ELR (cell line): ENCODE measurements at places on chromosomes 4 and X.

GRCh38 chrX:267771-268261, 13.4 kb upstream of the PLCXD1 start:
- no peak for DNase-seq

GRCh38 chr4:89855236-89855635, 18.3 kb upstream of the SNCA start:
- DNase-seq = no peak

- no peak for DNase-seq
Measured at GRCh38 chr4:105967058-105967658, 71.9 kb downstream of the NPNT start.

DNA sequence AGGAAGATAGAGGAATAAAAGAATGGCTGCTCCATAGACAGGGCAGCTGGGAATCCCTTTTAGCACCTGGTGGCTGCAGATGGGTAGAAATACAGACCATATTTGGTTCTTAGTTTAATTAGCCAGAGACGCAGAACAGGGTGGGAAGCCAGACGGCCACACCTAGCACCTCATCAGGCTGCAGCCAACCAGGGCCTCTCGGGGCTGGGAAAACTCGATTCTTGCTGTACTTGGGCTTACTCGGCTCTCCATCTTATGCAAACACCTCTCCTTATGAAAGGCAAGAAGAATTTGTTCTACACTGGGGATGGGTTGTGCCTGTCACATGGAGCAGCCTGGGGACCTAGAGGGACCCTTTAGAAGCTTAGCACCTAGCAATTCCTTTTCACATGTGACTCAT, 19.7 kb downstream of the IRAK1 start:
- DNase-seq = no peak

DNA sequence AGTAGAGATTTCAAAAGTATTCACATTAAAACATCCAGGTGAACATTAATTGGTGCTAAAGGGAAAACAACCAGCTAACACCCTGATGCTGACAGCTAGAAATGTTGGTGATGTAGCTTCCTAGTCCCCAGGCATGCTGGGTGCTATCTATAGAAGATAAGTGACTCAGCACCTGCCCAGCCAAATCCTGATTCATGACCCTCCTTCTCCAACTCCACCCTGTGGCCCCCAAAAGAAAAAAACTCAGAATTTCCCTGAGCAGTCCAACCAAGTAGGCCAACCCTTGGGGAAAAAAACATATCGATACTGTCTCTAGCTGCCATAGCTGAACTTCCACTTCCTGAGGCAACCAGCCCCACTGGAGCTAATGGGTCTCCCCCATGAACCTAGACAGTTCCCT, 197.6 kb upstream of the KLF3 start:
- no peak for DNase-seq

GRCh38 chrX:34270434-34270833, 138.3 kb upstream of the FAM47A start:
- DNase-seq = no peak

- no peak for DNase-seq
Measured at GRCh38 chr4:112896609-112897190, 152.8 kb upstream of the ANK2 start.

- no peak for DNase-seq
Measured at GRCh38 chrX:105653891-105654290, 168.4 kb upstream of the NRK start.

GRCh38 chr4:140427106-140427918, at the start of gene CLGN:
CLGN (minus strand) TSS chr4:140427648; CDS start chr4:140413078, 14,570 bp downstream.
- DNase-seq = peak; percentile 81

DNA sequence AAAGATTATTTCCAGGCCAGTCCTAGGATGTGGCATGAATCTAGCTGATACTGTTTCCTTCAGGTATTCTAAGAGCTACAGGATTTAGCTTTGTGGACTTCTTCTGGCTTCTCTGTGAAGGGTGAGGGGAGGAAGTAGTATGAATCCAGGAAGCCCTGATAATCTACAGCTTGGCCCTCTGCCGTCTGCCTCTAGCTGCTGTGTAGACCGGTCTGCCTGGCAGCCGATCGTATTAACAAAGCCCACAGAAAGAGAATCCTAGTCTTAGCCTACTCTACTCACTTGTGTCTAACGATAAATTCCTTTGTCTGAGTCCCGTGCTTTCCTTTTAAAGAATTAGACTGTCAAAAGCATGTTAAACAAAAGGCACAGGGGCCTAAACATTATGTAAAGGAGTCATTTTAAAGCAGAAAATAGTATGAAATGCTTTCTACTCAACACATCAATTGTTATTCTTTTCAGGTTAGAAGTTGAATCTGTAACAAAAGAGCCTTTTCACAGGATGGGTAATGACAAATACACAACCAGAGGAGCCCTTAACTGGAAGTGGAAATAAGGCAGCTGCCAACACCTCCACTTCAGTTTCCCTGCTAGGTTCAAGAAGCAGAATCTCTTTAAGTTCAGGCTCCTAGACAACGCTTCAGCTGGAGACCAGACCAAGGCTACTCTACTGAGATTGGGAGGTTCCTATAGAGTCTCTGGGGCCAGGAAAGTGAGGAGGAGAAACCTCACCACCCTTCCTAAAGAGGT, 48.9 kb upstream of the UCP1 start:
- no peak for DNase-seq

DNA sequence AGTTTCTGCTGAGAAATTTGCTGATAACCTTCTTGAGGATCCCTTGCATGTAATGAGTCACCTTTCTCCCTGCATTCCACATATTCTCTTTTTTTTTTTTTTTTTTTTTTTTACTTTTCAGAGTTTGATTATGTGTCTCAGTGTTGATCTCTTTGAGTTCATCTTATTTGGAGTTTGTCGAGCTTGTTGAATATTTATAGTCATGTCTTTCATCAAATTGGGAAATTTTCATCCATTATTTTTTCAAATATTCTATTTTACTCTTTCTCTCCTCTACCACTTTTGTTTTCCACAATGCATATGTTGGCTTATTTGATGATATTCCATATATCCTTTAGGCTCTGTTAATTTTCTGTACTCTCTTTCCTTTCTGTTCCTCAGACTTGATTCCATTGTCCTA, 136.1 kb downstream of the MAD2L1 start:
- no peak for DNase-seq

GRCh38 chr4:158805635-158806471, 37.0 kb downstream of the FNIP2 start:
- DNase-seq = peak; percentile 30

DNA sequence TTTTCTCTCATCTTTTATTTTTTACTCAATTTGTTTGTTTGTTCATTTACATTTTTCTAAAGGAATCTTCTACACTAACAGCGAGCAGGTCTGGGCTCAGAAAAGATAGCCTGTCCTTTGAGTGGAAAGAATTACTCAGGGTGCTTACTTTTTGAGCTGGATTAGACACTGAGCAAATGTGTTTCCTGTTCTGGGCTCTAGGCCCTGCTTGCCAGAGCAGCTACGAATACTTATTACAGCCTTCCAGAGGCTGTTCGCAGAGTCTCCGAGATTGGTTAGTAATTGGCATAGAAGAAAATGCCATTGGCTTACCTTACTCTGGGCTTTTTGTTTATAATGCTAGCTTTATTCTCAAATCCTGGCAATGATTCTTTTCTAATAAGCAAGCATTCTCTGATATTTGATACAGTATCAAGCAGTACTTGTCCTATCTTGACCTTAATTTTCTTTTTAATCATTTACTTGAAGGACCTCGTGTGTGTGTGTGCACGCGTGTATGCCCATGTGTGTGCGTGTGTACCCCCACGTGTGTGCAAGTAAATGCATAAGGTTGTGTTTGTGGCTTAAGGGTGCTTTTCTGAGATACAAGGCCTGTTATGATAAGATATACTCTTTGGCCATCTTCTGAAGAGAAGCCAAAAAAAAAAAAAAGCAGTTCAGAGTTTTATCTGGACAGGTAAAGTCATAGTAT, 76.2 kb upstream of the GRXCR1 start:
- DNase-seq = no peak

DNA sequence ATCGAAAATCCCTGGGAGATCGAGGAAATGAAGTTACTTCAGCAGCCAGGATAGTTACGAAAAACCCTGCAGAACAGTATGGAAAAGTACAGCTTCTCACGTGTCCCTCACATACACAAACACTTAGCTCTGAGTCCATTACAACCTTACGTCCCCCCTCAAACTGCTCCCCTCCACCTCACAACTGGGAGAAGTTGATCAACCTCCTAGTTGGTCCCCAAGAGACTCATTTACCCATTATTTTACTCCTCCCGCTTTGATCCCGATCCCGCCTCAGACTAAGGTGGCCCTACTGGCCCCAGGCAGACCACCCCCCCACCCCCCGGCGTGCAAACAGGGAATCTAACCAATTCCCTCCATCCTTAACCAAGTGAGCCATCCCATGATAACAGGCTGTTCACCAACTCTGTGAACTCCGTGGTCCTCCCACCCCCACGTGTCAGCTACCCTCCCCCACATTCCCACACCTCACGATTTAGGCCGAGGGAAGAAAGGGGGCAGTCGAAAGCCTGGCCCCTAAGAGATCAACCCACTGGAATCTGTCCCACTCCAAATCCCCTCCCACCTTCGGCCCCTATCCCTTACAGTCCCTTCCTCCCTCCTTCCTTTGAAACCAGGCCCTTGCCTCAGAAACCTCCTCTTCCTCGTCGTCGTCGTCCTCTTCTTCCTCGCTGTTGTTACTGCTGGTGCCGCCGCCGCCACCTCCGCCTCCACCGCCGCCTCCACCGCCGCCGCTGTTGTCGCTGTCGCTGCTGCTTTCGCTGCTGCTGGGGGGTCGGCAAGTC, 755 bp downstream of the ANKRD17 start:
- peak; percentile 62 for DNase-seq

DNA sequence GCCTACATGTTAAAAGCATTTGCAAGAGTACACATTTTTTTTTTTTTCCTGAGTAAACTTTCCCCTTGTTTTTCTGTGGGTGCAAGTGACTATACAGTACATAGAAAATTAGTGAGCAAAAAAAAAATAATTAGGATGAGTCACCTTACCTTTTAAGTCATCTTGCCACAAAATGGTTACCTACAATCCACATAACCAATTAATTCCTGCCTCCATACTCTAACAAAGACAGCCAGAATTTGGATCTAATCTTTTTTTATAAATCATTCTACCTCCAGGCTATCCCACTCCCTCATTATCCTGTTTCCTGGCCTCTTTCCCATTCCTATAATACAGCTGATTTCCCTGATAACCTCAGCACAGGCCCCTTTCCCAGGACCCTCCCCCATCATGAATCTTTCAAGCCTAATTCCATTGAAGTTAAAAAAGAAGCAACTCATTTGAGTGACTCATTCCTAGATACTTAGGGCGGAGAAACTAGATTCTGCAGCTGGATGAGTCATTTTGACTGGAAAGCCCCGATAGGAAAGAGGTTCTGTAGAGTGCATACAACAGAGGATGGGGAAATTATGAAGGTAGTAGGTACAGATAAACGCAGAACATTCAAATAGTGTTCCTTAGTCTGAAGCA, 128.2 kb downstream of the C4orf51 start:
- peak; percentile 99 for DNase-seq

DNA sequence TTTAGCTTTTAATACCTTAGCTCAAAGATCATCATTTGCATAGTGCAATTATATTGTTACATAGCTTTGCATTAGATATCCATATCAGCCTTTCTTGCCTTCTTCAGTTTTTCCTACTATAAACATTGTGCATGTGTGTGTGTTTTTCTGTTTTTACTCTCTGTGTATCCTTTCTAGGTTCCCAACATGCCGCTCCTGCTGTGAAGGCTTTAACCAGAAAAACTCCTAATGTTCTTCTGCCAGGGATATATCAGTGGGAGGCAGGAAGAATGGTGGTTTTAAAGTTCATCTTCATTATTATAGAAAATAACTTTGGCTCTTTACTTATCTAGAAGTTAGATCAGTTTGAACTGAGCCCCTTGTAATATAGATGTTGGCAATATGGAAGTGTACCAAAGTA, 61.2 kb downstream of the CPE start:
- no peak for DNase-seq

DNA sequence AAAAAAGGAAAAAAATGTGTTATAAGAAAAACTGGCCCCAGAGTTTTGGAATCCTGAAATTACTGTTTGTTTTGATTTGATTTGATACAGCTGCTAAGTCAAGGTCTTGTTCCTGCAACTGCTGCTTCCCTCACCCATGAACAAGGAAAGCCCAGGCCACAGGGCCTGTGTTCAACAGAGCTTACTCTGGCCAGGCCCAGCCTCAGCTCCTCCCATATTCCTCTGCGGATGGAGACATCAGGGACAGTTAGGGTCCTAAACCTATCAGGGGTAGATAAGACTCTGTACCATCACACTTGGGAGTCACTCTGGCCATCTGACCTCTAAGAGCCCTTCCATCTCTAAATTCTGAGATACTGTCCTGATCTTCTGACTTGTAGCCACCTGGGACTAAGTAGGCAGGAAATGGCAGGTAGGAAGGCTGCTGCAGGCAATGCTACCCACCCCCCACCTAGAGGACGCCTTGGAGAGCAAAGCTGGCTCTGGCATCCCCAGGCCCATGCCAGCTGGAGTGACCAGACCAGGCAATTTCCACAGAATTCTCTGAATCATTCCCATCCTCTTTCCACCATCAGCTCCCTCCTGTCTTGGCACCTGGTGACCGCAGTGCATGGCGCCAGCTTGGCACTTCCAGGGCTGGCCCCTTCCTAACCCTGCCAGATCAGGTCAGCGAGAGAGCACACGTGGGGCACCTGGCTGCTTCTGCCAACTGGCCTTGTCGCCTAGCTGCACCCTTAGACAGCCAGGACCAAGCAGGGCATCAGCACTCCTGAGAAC, 58.0 kb upstream of the TMEM33 start:
- DNase-seq = no peak

GRCh38 chr4:100880011-100880410, 362.2 kb upstream of the EMCN start:
- no peak for DNase-seq

DNA sequence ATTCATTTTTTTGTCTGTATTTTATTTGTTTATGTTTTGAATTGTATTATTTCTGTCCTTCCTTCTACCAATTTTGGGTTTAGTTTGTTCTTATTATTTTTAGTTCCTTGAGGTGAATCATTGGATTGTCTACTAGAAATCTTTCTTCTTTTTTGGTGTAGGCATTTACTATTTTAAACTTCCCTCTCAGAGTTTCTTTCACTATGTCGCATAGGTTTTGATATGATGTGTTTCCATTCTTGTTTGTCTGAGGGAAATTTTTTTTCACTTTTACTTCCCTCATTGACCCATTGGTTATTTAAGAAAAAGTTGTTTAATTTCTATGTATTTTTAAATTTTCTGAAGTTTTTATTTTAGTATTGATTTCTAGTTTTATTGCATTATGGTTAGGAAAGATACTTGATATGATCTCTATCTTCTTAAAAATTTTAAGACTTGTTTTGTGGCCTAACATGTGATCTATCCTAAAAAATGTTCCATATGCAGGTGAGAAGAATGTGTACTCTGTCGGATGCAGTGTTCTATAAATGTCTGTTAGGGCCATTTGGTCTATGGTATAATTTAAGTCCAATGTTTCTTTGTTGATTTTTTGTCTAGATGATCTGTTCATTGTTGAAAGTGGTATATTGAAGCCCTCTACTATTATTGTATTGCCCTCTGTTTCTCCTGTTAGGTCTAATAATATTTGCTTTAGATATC, 68.8 kb downstream of the IL15 start:
- DNase-seq = no peak

- DNase-seq = no peak
Measured at GRCh38 chrX:125131164-125131563, 188.5 kb upstream of the TEX13C start.

- peak; percentile 32 for DNase-seq
Measured at GRCh38 chrX:96703816-96704215, 19.2 kb downstream of the DIAPH2 start.
